ENCODE measurements at places on chromosomes 12 and 14.

- DNase-seq: no peak
Observed at GRCh38 chr14:58765843-58766242, 128.1 kb downstream of the DACT1 start.

DNA sequence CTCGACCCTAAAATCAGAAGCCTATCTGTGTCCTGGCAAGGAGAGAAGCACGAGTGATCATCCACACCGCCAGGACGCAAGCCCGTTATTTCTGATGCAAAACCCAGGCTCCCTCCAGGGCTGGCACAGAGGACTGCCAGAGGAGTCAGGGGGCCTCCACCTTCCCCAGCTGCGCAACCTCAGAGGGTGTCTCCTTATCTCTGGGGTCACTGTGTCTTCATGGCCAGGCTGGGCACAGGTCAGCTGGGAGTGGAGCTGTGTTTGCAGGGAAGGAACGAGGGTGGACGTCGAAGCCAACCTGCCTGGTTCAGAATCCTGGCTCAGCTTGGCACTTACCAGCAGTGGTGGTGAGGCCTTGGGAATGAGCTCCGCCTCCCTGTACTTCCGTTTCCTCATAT lies 12.0 kb upstream of the SERPINA3 start:
- no peak for DNase-seq

GRCh38 chr12:42587601-42588523 lies 1.7 kb downstream of the PRICKLE1 start:
- DNase-seq: no peak

DNA sequence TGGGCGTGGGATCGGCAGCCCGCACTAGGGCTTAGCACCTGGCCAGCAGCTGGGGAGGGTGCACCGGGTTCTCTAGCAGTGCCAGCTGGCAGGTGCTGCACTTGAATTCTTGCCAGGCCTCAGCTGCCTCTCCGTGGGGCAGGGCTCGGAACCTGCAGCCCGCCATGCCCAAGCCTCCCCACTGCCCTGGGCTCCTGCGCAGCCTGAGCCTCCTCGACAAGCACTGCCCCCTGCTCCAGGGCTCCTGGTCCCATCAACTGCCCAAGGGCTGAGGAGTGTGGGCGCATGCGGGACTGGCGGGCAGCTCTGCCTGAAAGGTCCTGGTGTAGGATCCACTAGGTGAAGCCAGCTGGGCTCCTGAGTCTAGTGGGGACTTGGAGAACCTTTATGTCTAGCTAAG lies 30.6 kb upstream of the SDR39U1 start:
- no peak for DNase-seq

GRCh38 chr14:91509083-91509877 lies 830 bp downstream of the PPP4R3A start:
- DNase-seq: peak; percentile 3

DNA sequence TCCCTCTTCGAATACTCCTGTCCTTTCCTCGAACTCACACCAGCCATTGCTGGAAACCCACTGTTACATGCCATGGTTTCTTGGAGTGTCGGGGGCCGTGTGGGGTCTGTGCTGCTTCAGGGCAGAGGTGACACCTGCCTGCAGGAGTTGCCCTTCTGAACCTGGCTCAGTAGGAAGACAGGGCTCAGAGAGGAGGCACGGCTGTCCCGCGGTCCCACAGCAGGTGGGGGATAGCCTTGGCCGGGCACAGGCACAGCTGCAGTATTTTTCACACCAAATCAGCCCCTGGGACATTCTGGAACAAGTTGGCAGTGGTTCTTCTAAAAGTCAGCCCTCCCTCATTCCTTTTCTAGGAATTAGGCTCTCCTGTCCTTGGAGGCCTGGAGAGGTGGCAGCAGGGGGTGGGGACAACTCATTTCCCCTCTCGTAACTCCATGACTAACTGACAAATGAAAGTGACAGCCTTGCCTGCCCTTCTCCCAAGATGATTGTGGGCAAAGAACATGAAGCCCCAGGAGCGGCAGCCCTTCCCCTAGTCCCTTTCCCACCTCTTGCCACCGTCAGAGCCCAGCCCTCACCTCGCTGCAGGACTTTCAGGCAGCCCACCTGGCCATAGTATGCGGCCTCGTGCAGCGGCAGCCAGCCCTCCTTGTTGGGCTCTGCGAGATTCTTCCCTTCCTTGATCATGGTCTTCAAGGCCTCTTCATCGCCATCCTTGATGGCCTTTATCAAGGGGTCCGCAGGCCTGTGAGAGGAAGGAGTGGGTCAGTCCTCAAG lies 22.4 kb downstream of the ASB2 start:
- DNase-seq: no peak

GRCh38 chr14:64253672-64254071 lies 40.5 kb downstream of the ESR2 start:
- DNase-seq: peak; percentile 68

DNA sequence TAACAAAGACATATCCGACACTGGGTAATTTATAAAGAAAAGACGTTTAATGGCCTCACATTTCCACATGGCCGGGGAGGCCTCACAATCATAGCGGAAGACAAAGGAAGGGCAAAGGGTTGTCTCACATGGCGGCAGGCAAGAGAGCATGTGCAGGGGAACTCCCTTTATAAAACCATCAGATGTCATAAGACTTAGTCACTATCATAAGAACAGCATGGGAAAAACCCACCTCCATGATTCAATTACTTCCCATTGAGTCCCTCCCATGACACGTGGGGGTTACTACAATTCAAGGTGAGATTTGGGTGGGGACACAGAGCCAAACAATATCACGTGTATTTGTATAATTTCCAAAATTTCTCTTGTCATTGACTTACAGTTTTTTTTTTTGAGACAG lies 5.5 kb upstream of the LMNTD1 start:
- peak; percentile 7 for DNase-seq

GRCh38 chr12:64801381-64801780 lies 23.1 kb upstream of the TBC1D30 start:
- no peak for DNase-seq

DNA sequence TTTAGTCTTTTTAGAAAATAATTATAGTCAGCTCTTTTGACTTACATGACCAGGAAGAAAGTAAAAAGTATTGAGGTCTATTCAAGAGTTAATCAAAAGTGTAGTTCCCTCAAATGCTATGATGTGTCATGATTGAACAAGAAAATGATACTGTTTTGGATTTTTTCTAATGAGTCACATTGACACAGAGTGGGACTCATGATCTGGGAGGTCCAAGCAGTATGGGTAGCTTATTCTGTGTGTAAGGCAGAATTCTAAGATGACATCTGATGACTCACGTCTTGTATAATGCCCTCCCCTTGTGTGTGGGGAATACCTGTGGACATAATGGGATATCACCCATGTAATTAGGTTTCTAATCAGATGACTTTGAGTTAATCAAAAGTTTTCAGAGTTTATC lies 178.1 kb upstream of the DDHD1 start:
- peak; percentile 86 for DNase-seq

DNA sequence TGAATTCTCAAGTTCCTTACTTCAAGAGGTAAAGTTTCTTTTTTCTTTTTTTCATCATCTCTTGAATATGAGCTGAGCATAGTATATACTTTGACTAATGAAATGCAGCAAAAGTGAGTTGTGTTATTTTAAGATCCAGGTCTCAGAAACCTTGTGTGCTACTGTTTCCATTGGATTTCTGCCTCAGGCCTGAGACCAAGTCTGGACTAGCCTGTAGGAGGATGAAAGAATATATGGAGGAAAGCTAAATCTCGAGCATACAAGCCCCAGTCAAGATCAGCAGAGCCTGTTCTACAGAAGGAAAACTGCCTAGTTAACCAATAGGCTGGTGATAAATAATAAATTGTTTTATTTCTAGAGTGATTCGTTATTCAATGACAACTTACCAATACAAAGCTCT lies 652.5 kb downstream of the C12orf50 start:
- DNase-seq: no peak

DNA sequence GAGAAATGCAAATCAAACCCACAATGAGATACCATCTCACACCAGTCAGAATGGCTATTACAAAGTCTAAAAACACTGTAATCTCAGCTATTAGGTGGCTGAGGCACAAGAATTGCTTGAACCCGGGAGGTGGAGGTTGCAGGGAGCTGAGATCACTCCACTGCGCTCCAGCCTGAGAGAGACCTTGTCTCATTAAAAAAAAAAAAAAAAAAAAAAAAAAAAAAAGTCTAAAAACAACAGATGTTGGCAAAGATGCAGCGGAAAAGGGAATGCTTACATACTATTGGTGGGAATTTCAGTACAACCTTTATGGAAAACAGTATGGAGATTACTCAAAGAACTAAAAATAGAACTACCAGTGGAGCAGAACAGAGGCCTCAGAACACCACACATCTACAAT lies 19.0 kb upstream of the ATF7 start:
- DNase-seq: peak; percentile 41

GRCh38 chr14:58088961-58089360 lies 63.1 kb downstream of the ARMH4 start:
- peak; percentile 16 for DNase-seq

DNA sequence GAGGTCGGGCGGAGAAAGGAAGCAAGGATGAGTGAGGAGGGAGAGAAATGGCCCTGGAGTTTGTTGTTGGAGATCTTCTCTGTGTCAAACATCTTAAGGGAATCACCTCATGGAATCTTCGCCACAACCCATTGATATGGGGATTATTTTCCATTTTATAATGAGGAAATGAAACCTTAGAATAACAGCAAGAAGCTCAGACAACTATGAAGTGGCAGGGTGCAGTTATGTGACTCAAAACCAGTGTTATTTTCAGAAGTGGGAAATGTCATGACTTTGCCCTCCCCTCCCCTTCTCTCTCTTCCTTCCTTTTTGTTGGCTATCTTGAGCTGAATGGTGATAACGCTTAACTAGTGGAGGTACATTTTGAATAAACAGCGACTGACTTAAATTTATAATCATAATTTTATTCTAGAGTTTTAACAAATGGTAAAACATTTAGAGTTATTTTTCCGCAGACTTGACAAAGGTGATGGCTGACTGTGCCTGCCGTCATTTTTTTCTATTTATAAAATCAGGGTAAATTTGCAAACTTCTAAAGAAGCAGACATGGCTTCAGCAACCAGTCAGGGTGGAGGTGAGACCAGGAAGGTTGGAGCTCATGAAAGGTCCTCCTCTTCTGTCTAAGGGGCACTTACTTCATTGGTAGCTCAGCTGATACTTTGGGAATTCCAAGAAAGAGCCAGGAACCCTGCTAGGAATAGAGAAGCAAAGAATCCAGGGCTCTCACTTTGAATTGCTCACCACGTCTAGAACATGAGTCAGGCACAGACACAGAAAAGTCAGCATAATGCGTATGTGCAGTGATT lies 232.4 kb downstream of the RGS6 start:
- no peak for DNase-seq

Data from fibroblast of skin of right quadriceps (primary cell).